Putamen (tissue), 1 donor: ENCODE measurements at places on chromosomes 6 and 20.

DNA sequence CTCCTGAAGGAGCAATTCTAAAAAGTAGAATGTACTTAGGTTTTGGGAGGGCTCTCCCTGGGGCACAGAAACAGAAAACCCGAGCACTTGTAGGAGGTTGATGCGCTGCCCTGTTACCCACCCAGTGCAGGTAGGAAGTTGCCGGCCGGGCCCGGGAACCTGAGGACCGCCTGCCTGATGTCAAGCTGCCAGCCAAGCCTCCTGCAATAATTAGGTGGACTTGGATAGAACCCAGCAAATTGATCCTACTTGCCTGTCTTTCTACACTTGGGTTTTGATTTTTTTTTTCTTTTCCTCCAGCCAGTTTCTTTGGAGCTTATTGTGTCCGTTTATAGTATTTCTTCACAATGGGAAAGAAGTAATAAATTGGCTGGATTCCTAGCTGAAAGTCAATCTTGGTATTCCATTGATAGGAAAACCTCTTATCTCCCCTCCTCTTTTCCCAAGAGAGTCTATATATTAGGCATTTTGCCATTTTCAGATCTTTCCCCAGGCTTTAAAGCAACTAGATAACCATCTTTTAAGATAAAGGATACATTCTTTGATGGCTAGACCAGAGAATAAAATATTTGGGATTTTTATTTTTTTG, 78.3 kb upstream of the FYN start:
- no peak for DNase-seq

DNA sequence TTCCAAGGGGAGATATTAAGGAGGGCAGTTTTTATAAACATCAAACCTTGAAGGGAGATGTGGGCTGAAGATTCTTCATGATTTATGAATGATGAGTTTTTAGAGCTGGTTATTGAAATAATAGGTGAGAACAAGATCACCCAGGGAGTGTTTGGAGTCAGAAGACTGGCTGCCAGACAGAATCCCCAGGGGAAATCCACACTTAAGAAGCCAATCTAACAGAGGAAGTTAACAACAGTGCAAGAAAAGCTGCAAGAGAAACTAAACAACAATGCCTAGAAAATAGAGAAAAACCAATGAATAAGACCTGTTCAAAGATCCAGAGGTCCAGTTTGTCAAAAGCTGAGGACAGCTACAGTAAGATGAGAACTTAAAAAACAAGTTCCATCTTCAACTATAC, 167.9 kb upstream of the MAN1A1 start:
- DNase-seq: no peak

DNA sequence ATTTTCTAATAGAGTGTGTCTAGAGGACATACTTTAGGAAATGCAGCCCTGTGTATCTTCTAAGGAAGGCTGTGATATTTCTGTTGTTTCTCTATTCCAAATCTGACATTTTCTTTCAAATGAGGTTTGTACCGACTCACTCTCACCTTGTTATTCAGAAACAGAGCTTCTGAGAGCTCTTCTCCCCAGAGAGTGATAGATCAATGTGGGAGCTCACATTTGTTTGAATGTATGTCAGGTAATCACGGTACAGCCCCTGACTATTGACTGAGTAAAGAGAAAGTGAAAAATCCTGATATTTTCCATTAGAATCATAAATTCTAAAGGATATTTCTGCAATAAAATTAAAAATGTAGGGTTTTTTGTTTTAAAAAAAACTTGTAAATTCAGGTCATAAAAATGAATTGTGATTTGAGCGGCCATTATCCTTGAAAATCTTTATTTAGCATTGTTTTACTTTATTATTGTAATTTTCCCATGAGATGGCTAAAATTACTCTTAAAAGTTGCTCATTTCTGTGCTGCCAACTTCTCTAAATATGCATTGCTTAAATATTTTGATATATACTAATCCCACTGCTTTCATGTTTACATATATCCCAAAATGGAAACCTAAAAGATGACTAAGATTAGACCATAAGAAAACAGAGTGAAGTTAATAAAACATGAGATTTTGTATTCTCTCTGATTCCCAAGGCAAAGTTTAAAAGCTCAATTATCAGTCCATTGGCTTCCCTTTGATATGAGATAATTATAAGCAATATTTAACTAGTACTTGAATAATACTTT, 1226.8 kb upstream of the CITED2 start:
- DNase-seq: no peak

GRCh38 chr20:35463455-35464300, 8.3 kb downstream of the CEP250 start:
- peak; percentile 73 for DNase-seq

- DNase-seq: no peak
Observed at GRCh38 chr6:141208101-141208500, 924.6 kb upstream of the GJE1 start.

DNA sequence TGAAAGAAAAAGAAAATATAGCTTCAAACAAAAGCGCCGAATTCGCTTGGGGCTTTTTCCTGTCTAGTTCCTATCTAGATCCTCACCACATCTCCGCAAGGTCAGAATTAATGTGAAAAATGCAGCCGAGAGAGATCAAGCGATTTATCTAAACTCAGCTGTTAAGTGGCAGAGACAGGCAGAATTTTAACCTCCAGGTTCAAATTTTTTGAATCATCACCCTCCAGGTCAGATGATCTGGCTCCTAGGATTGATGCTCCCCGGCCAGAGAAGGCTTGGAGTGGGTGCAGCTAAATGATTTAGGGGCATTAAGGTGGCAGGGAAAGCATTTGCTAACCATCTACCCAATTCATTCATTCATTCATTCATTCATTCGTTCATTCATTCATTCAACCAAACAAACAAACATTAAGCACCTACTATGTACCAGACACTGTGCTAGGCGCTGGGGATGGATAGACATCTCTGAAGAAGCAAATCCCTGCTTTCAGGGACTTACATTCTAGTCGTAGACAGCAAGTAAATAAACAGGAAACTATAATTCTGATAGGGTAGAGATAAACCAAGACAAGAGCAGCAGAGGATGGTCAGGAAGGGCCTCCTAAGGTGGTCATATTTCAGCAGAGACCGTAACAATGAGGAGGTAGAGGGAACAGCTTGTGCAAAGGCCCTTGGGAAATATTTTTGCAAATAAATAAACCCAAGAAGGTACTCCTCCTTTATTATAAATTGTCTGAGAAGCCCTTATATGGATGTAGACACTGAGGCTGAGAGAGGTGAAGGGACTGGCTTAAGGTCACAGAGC, 672 bp upstream of the UBE2V1 start:
- no peak for DNase-seq

DNA sequence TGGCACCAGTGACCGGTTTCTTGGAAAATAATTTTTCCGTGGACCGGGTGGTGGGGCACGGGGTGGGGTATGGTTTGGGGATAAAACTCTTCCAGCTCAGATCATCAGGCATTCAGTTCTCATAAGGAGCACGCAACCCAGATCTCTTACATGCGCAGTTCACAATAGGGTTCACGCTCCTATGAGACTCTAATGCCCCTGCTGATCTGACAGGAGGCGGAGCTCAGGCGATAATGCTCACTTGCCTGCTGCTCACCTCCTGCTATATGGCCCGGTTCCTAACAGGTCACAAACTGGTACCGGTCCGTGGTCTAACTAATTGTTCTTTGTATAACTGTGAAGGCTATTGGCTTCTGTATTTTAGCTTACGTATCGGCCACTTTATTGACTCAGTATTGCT, 51.7 kb downstream of the VSTM2L start:
- DNase-seq: no peak

- DNase-seq: no peak
Observed at GRCh38 chr20:4369798-4370124, 351.9 kb upstream of the PRND start.

DNA sequence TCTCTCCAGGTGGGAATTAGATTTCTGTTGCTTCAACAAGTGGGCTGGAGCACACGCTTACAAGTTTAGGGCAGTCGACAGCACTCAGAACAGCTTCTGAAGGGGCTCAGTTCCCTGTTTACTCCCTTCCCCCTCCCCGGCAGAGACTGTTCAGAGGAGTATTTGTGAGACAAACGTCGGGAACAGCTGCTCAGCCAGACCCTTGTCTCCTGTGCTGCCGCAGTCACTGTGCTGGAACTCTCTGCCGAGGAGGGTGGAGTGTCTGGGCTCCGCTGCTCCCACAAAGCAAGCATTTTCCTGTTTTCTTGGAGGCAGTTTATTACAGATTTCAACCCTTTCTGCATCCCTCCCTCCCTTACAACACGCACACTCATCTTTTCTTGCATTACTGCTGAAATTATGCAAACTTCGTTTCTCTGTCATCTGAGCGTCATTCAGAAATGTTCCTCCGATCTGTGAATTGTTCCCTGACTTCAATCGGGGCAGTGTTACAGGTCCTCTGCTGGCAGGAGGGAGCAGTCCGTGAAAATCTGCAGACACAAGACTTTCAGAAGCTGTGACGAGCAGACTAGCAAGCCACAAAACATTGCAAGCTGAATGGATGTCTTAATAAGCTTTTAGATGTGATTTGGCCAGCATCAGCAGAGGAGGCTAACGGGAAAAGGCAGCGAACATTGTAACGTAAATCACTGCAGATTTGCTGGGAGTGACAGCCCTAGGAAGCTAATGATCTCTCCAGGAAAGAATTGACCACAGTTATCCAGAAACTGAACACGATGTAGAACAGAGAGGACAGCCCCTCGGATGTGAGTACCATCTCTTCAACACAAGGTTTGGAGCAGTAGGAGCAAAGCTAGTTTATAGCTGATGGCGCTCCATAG, 76.2 kb downstream of the LYRM2 start:
- peak; percentile 27 for DNase-seq

DNA sequence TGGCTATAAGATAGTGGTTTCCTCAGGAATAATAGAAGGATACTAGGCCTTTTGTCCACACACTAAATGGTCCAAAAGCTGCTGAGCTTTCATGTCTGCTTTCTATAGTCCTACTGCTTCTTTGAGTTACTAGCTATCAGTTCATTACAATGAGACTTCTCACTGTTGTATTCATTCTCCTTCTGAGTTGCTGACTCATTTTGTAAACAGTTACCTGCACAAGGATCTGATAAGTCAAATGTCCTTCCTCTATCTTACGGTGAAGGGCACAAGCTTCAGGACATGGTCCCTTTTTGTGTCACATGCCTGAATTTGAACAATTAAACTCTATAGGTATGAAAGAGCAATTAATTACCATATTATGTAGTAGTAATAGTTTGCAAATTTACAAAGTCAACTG, 90.5 kb downstream of the MAN1A1 start:
- no peak for DNase-seq

DNA sequence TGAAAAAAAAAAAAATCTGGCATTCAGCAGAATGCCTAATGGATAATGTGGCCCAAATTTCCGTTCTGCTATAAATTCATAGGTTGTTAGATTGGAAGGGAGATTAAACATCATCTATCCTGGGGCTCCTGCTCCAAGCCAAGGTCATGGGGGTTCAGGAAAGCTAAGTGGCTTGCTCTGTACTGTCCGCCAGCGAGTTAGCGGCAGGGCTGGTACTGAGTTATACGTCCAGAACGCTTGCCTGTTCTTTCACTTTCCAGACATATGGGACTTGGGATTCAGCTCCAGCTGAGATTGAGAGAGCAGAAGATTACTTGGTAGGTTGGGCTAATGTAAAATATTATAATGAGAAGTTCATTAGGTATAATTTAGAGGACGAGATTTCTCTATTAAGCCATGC, 858 bp downstream of the RWDD1 start:
- no peak for DNase-seq

DNA sequence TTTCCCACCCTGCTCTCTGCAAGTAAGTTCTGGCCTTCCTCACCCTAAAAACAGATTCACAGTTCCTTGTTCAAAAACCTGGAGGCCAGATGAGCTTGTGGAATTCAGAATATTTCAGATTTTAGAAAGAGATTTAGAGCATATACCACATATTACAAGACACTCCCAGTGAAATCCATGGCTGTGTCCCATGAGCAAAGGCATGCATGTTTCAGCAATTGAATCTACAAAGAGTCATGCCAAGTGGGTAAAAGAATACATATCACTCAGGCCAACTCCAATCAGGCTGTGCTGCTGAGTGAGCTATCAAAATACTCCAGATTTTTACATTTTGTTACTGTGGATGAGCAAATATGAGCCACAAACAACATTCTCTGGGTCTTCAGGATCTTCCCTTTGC, 10.2 kb upstream of the NEDD9 start:
- DNase-seq: no peak

- no peak for DNase-seq
Observed at GRCh38 chr20:36055145-36055544, 86.8 kb downstream of the CNBD2 start.

- DNase-seq: no peak
Observed at GRCh38 chr20:3613821-3614440, 49.3 kb downstream of the GFRA4 start.

DNA sequence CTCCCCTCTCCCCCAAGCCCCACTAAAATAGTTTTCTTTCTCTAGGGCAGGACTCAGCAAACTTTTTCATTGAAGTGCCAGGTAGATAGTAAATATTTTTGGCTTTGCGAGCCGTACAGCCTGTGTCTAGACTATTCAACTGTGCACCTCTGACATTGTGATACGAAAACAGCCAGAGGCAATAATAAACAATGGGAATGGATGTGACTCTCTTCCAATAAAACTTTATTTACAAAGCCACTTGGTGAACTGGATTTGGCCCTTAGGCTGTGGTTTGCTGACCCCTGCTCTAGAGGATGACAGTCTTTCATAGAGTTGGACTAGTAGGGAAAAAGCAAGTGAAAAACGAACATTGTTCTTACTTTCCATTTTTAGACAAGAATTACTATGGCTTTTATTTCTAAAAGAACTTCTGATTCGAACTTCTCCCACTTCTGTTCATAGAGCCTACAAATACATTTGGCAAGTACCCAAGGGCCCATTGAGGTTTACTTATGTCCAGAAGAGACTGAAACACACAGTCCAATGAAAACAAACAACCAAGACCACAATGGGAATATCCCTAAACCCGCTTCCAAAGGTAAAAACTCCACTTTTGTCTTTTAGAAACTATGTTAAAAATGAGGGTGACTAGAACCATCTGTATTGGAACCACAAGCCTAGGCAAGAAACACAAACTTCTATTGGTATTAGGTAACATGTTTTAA, 46.4 kb upstream of the CDKAL1 start:
- no peak for DNase-seq

DNA sequence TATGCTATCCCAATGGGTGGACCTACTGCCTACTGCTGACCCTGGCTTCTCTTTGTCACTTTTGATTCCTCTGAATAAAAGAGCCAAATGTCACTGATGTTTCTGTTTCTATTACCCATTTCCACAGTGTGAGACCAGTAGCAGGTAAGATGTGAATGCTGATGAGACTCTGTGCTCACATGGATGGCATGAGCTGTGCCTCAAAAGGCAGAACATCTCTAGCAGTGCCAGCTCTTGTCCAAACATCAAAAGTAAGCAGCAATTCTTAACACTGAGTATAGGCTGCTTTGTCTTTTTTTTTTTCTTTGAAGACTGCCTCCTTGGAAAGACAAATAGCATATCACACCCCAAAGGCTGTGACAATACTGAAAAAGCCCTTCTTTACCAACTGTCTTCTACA, 459.2 kb upstream of the RUNX2 start:
- no peak for DNase-seq

- no peak for DNase-seq
Observed at GRCh38 chr6:1591243-1591642, 18.5 kb upstream of the FOXC1 start.

DNA sequence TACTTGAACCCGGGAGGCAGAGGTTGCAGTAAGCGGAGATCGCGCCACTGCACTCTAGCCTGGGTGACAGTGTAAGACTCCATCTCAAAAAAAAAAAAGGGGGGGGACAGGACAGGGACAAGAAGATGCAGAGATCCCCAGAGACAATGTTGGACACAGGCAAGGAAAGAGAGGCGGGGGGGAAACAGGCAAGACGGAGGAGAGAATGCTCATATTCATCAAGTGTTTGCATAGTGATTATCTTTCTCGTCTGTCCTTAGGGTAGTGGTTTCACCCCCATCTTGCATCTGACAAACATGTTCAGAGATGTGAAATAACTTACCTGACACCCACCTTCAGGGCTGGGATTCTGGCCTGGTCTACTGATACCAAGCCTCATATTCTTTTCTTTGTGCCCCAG, 29.0 kb downstream of the CHMP4B start:
- no peak for DNase-seq
